ENCODE measurements at places on chromosomes 1 and 21.

DNA sequence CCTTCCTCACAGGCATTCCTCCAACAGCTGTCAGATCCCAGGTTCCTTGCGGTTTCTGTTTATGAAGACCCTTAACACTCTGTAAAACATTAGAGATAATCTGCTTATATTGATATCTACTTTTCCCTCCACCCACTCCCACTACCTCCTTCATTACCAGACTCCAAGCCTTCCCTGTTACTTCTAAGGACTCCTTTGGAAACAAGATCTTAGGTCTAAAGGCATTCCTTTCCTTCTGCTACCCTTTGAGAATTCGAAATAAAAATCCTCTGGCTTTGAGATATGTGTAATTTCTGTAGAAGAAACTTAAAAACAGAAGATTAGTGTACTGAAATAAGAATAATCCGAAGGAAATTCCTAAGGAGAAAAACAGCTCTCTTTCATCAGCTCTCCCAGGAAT, 23.7 kb upstream of the LYPLAL1 start:
- no peak for DNase-seq
- no peaks in the 10 kb centered on the region for H3K27me3 ChIP-seq
- H3K4me1 ChIP-seq = no peaks in the 10 kb centered on the region
- no peaks in the 10 kb centered on the region for H3K36me3 ChIP-seq
- H3K4me3 ChIP-seq = no peak overlapping the region

- no peaks in the 10 kb centered on the region for H3K27me3 ChIP-seq
- H3K4me1 ChIP-seq = peaks cover 15% of the 10 kb centered on the region
- H3K4me3 ChIP-seq = peak overlapping the region; percentile 70
- peak overlapping the region; percentile 74 for H3K27ac ChIP-seq
Measured at GRCh38 chr1:46246548-46247435, 771 bp upstream of the RAD54L start.

DNA sequence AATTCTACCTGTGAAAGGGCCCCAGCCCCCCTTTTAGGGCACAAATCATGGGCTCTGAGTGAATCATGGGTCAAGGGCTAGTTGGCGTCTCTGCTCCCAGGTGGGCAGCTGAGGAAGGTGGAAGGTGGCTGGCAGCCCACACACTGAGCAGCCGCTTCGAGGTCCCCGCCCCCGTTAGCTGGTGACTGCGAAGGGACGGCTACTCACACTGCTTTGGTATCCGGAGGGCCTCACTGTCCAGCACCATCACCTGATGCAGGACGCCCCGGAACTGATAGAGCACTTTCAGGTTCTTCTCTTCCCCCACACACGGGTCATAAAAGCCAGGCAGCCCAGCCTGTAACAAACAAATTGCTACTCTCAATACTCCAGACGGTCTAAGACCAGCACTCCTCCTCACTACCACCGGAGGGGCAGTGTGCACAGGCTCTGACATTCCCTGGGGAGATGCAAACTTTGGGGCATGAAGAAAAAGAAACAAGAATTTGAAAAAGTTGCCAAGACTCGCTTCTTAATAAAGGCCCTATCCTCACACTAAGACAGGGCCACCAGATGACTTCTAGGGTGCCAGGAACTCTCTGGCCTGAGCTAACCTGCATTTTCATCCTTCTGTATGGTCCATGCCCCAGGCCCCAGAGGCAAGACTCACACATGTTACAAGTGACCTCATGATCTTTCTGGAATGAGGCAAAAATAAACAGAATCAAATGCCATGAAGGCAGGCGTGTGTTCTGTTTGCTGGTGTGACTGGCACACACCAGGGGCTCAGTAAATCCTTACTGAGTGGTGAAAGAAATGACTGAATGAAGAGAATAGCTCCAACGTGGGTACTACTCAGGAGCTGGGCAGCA, 11.5 kb downstream of the THAP3 start:
- no peak overlapping the region for H3K4me3 ChIP-seq
- no peaks in the 10 kb centered on the region for H3K27me3 ChIP-seq
- peaks cover 85% of the 10 kb centered on the region for H3K36me3 ChIP-seq

GRCh38 chr1:94039514-94039870, 81.5 kb downstream of the ABCA4 start:
- peak; percentile 85 for DNase-seq
- H3K4me1 ChIP-seq = peaks cover 4% of the 10 kb centered on the region
- H3K27me3 ChIP-seq = no peaks in the 10 kb centered on the region
- no peaks in the 10 kb centered on the region for H3K36me3 ChIP-seq

DNA sequence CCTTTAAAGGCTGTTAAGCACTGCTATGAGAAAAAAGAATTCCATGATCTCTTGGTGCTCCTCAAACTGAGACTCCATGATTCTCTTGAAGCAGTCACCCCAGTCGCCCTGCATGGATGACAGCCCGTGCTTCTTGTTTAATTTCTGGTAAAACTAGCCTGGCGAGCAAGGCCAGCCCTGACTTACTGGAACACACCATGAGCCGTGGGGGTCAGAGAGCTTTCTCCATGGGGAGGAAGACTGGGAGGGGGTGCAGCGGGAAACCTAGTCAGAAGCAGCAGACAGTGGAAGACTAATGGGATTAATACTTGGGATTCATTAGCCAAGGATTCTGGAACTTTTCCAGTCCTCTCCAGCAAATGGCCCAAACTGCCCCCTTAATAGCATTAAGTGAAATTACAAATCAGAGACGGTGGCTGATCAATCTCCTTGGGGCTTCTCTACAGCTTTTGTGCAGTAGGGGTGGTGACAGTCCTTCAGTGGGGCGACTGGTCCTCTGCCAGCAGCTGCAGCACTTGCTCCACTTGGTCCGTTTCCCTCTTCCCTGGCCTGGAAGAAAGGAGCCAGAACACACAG, 57.2 kb upstream of the LRRN2 start:
- no peaks in the 10 kb centered on the region for H3K36me3 ChIP-seq
- no peak overlapping the region for H3K27ac ChIP-seq
- H3K4me3 ChIP-seq = no peak overlapping the region
- DNase-seq = no peak
- H3K27me3 ChIP-seq = no peaks in the 10 kb centered on the region

- H3K4me1 ChIP-seq = no peaks in the 10 kb centered on the region
- no peak overlapping the region for H3K4me3 ChIP-seq
- H3K27me3 ChIP-seq = no peaks in the 10 kb centered on the region
Measured at GRCh38 chr1:169363046-169363730, 4.4 kb downstream of the NME7 start.

All from spinal cord (tissue), 10 donors.